ENCODE measurements at places on chromosomes 4 and X.

GRCh38 chrX:104641176-104641575 lies 75.2 kb downstream of the IL1RAPL2 start:
- DNase-seq = no peak

DNA sequence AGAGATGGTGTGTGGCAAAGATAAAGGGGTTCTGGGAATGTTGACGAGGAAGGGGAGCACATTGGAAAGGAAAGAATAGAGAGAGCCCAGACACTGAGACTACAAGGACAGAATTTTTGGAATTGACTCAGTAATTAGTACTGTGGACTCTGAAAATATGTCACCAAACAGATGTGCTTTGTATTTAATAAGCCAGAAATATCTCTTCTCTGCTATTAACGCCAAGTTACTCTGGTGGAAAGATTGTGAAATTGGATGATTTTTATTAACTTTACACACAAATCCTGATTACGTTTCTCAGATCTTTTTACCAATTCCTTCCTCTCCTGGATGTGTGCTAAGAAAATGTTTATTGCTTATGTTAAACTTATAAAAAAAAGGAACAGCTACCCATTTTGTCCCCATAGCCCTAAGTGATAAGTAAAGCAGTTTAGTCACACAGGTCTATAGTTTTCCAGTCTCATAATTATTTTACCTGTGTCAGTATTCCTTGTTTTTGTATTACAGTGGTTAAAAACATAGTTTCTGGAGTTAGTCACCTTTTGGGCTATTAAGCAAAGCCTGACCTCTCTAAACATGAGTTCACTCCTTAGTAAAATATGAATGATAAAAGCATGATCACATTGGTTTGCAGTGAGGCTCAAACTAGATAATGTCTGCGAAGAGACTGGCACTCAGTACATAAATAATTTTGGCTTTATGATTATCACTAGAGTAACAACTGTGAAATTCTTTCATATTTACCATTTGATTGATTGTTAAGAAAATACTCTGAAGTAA lies 1068.3 kb downstream of the STIM2 start:
- no peak for DNase-seq

DNA sequence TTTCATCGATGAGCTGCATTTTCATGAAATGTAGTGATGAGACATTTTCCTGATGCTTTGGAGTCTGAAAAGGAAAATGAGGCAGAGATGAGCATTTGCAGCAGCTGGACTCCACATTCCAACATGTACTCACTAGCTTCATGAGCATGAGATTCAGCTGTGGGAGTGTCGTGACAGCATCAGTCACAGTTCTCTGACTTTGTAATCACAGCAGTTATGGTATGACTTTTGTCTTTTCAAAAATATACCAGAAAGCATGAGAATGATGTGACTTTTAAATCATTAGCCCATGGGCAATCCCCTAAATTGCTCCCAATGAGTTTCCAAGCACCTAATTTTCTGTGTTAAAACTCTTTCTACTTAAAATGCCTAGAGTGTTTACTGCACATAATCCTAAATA lies 18.3 kb upstream of the MSL3 start:
- no peak for DNase-seq

GRCh38 chr4:13483136-13483767 lies 888 bp downstream of the RAB28 start:
- peak; percentile 0 for DNase-seq

GRCh38 chr4:189124149-189124758 lies 816.4 kb upstream of the FRG1 start:
- DNase-seq = no peak

DNA sequence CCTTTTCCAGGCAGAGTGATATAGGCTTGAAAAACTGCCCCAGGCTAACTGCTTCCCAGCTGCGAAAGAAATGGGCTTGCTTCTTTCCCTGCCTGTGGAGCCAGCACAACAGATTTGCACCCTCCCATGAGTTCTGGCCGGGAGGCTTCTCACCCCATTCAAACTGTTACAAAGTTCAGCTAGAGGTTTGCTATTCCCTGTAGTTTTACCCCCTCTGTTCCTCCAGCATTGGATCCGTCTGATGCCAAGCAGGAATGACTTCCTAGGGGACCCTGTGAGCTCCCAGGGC lies 87.6 kb upstream of the NDST4 start:
- DNase-seq = no peak

DNA sequence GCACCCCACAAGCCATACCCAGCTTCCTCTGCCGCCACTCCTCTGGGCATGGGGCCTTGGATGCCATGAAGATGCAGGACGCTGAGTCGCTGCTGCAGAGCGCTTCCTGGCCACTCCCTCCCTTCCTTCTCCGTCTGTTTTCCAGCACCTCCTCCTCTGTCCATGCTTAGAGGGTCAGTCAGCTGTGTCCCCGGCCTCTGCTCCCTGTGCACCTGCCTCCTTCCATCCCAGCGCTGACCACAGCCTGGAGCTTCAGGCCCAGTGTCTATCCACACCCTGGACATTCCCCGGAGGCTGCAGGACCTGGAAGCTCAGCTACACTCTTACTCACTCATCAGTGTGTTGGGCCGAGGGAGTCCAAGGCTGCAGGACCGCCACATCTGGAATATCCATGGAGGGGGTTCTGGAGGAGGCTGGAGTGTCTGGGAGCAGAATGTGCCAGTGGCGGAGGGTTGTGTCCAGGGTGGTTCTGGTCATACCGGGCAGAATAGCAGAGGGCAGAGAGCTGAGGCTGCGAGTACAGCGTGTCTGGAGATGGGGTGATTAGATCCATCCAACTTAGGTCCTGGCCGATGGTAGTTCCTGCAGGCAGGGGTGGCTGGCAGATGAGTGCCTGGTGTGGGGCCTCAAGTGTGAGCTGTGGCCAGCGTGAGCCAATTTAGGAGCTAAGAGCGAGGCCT lies 58.6 kb upstream of the ADRA2C start:
- no peak for DNase-seq

DNA sequence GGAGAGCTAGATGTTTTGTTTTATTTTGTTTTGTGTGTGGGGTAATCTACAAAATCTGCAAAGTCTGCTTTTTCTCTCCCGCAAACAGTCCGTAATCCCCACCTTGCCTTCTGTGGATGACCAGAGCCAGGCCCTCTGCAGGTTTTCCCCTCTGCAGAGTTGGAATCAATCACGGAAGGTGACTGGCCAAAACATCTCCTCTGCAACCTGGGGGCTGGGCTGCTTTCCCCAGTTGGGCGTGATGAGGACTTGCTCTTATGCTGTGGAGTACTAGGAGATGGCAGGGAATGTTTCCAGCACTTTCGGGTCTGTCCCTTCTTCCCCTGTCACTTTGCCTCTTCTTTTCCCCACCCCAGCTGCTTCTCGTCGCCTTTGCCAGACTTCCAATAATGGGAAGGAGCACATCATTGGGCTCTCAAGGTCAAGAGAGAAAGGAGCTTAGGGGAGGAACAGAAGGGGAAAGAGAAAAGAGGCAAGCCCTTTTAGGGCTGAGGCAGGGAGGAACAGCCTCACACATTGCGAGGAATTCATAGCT lies 1.1 kb downstream of the TMEM35A start:
- DNase-seq = no peak

- no peak for DNase-seq
These were observed 300.1 kb upstream of the SLC7A11 start for GRCh38 chr4:138542191-138542776.

DNA sequence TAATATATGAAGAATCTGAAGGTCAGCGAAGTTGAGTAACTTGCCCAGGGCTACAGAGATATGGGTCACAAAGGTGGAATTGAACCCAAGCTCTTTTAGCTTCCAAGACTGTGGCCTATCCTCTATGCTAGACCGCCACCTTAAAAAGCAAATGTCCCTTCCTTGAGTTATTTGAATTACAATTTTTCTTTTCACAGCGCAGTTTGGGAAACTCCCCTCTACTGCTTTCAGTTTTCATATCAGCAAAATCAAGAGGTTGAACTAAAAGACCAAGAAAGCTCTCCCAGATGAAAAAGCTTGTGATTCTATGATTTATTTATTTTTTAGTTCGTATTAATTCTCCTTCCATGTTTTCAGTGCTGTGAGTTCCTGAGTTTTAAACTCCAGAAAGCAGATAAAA lies 174.5 kb upstream of the C1QTNF7 start:
- DNase-seq = no peak

- DNase-seq = no peak
These were observed 614.7 kb upstream of the EPHA5 start for GRCh38 chr4:66284991-66285451.

DNA sequence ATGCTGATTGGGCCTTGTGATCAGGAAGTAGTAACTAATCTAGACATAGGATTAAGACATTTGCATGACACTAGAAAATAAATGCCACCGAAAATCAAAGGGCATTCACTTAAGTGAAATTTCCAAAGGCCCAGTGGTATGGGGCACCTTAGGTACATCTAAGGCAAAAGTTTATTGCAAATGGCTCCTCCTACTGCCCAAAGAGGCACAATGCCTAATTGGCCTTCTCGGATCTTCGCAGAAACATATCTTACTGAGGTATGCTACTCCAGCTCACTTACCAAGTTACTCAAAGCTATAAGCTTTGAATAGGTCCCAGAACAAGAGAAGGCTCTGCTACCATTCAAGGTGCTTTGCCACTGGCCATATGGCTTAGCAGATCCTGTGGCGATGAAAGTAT lies 174.8 kb upstream of the CXCL13 start:
- no peak for DNase-seq

DNA sequence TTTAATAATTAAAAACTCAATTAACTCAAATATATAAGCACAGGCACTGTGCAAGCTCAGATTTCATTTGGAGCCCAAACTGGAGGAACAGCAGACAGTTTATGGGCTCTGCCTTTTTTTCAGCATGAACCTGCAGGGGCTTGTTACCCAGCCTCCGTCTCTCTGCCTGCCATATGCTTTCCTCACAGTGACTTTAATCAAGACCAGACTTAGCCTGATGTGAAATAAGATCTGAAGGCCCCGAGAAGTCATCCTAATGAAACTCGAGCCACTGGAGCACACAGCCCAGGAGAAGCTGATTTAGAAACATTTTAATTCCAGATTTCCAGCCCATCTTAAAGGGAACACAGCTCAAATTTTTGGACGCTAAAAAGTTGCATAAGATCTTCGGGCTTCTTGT lies 55.6 kb downstream of the SPATA18 start:
- no peak for DNase-seq

- no peak for DNase-seq
These were observed 73.7 kb downstream of the CHST7 start for GRCh38 chrX:46647251-46647650.

DNA sequence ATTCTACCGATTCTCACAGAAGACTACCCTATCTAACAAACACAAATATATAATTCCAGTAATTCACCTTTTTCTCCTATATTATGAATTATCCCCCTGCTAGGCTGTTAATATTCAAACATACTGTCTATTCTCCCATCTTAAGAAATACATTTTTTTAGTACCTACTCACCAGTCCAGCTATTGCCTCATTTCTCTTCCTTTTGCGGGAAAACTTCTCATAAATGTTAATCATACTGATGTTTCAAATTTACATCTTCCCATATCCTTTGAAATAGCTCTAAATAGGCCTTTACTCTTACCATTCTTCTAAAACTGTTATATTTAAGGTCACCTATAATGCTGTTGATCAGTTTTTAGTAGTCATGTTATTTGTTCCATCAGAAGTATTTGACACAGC lies 759.1 kb upstream of the SLIT2 start:
- no peak for DNase-seq

DNA sequence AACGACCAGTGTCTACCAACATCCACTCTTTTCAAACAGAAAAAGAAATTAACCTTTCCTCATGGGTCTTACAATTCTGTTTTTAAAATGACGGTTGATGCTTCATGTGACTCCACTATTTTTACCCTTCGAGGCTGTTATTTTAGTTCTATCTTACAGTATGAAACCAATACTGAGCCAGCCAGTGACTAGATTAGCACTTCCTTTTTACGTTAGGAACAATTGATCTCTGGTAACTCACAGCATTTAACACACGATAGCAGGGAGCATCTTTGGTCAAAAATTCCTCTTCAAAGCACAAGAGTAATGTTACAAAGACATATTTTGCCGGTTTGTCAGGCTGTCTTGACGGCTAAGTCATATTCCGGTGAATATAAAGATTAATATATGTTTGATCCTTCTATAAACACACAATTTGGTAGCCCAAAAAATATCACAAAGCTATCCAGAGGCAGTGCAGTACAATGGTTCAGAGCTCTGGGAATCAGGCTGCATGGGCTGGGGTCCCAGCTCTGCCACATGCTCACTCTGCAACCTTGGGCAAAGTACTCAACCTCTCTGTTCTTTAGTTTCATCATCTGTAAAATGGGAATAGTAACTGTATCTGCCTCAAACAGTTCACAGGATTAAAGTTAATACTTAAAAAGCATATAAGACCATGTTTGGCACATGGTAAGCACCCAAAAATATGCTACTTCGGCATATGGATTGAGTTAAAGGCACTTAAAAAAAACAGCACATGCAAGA lies 62.9 kb upstream of the TXK start:
- DNase-seq = no peak

- no peak for DNase-seq
These were observed 188.1 kb upstream of the FAM241A start for GRCh38 chr4:111957116-111957515.

DNA sequence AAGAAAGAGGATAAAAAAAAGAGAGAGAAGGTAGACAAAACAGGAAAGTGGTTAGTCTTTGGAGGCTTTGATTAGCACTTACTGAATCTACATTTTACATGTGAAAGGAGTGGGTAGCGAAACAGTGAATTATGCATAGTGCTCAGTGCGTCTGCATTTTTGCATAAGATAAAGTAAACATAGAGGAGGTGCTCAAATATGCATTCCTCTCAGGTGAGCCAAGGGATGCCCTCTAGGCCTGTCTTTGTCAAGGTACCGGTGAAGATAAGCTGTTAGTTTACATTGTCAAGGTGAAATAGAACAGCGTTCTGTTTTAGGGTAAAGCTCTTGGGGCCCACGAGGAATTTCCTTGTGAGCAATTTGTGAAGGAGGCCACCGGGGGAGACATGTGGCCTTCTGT lies 260.6 kb downstream of the TRIML1 start:
- DNase-seq = no peak

DNA sequence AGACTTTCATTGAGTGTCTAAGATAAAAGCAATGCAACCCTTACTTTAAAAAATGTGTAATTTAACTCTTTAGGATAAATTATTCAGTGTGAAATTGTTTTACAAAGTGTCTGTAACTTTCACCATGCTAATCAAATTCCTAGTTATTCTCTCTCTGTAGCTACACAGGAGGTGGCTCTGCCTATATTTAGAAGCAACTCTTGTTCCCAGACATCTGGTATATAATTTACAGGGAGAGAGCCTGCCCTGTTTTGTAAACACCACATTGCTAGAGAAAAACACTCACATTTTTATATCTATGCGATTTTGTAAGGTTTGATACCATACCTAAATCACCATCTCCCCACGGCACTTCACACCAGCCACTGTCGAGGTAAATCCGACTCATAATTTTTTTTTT lies 35.5 kb upstream of the SPATA4 start:
- no peak for DNase-seq

DNA sequence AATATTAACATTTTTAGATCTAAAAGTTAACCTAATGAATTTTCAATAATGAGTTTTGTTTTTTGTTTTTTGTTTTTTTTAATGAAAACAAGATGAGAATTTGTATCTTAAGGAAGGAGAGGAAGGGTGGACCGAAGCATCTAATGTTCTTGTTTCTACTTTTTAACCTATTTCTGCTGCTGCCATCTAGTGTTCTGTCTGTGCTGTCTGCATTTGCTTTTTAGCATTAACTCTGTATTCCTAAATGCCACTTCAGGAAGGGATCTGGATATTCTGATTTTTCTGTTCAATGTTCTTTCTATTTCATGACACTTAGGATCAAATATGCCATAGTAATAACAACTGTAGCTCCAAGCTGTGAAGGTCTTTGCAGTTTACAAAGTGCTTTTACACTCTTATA lies 161.7 kb downstream of the BRWD3 start:
- DNase-seq = no peak

- DNase-seq = no peak
These were observed 369.4 kb upstream of the CNKSR2 start for GRCh38 chrX:21004835-21005234.

Measured in central memory CD4-positive, alpha-beta T cell (primary cell).